Immature natural killer cell (primary cell): ENCODE measurements at places on chromosomes 2 and 18.

- DNase-seq, result no peak
These were observed 98.1 kb downstream of the PARD3B start for GRCh38 chr2:204643326-204643725.

DNA sequence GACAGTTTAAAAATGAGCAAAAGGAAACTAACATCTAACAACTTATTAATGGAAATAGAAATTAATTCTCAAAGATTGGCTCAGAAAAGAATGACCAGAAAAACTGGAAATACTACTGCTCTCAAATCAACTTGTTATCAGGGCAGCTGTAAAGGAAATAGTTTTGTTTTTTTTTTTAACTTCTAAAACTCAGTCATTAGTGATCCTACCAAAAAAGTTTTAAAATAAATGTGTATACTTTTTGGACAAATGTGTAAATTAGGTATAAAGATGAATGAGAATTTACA is 52.1 kb upstream of the PEX13 start:
- no peak for DNase-seq

DNA sequence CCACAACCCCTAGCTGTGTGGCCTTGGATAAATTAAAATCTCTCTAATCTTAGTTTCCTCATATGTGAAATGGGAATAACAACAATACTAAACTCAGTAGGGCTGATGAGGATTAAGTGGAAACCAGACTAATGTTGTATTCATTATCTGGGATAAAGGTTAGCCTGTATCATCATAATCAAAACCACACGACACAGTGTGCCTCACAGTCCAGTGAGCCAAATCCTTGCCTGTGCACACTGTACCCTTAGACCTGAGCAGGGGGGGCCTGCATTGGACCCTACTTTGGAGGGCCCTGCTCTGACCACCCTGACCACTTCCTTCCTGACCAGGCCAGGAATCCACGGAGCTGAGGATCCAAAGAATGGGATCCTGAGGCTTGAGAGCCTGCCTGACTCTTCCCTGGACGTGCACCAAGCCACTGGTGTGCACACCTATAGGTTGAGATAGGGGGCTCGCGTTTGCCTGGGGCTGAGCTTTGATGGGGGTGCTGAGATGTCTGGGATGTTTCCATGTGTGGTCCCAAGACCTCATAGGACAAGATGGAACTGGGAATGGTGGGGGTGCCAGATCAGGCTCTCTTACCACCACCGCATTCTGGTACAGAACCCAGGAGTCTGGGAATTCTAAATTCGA is 69.7 kb downstream of the TGOLN2 start:
- DNase-seq, result no peak

DNA sequence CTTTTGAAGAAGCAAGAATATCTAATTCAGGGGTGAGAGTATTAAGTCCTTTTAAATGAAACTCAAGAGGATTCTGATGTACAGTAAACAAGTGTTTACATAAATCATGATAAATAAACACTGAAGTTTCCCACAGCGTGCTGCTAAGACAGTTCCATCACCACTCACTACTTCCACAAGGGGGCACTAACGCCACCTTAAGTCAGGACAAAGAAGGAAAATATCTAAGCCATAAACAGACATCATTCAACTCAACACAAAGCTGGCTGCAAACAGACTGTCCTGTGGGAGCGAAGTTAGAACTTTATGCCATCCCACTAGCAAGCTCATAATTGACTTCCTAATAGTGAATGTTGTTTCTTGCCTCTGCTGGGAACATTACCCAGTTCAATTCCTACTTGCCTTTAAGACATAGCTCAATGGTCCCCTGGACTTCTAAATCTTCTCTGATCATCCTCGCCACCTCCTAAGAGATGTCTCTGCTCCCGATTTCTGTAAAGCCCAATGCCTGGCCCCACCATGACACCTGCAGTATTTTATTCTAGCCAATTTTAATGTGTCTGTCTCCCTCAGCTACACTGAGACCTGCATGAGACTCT is 36.5 kb downstream of the MRPL44 start:
- peak; percentile 53 for DNase-seq

- no peak for DNase-seq
These were observed 61.6 kb downstream of the MYT1L start for GRCh38 chr2:2269426-2269825.

DNA sequence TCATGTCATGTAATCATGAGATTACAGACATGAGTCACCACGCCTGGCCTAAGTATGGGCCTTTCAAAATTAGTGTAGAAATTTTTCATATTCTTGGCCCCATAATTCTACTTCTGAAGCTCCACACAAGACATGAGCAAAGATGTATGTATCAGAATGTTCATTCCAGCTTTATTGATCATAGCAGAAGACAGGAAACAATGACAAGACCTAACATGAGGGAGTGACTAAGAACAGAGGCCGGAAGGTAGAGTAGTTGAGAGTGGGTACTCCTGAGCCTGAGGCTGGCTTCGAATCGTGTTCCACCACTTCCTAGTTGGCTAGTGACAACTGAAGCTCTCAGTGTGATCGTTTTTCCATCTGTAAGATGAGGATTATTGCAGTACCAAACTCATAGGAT is 89.3 kb downstream of the ARMC9 start:
- DNase-seq, result no peak

DNA sequence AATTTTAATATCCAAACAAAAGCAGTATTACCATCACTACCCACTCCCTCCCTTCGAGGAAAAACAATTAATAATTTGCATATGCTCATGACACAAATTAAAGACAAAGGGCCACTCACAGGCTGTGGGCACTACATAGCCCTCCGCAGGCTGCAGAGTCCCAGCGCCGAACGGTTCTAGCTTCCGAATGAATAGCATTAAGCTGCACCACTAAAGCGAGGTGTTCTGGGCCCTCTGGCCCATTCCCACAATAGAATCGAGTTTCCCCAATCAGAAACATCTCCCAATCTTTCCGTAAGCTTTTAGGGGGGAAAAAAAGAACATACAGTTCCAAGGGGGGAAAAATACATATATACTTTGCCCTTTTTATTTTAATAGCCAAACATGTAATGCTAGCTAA is 14.5 kb upstream of the SIX3 start:
- no peak for DNase-seq

DNA sequence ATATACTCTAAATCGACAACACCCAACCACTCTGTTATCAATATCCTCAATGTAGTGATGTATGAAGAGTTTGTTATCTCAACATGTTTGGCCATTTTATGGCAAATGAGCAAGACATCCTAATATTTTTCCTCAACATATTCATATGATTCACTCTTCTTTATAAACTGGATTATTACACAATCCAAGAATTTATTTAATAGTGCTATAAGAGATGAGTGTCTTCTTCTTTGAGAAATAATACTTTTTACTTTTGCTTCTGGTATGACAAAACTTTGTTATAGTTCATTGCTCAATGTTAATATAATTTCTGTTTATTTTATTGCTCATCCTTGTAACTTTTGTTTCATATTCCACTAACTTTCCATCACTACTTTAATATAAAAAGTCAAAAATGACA is 44.3 kb downstream of the SCN9A start:
- DNase-seq, result no peak

GRCh38 chr2:208781166-208781565 is 374.6 kb downstream of the PTH2R start:
- DNase-seq, result no peak

DNA sequence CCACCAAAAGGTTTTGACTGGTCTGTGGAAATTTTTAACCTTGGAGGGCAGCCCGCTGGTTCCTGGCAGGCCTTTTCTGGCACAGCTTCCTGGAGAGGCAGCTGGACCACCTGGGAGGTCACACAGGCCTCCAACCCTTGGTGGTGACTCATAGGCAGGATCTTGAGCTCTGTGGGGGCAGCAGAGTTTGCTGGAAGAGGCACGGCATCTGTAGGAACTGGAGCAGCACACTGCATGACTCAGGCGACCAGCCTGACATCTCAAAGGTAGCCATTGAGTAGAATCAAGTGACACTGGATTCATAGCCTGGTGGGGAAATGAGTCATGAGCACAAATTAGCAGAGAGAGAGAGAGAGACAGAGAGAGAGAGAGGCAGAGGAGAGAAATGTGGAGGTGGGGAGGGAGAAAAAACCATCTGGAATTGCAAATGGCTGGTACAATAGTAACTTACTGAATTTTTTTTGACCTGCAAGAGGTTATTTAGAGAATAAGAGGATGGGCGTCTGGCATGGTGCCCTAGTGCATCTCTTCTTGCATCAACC is 57.4 kb downstream of the TRPM8 start:
- no peak for DNase-seq

DNA sequence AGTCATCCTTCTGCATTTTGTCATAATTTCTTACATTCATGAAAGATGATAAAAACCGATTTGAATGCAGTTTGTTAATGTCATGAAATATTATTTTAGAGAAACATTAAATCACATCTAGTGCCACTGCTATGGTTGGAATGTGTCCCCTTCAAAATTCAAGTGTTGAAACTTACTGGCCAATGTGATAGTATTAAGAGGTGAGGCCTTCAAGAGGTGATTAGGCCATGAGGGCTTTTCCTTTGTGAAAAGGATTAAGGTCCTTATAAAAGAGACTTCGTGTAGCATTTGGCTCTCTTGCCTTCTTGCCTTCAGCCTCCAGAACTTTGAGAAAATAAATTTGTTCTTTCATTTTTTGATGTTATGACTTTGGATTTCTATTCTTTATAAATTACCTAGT is 117.2 kb downstream of the RGPD3 start:
- DNase-seq, result no peak

GRCh38 chr2:128445523-128445900 is 126.8 kb upstream of the HS6ST1 start:
- DNase-seq, result no peak

DNA sequence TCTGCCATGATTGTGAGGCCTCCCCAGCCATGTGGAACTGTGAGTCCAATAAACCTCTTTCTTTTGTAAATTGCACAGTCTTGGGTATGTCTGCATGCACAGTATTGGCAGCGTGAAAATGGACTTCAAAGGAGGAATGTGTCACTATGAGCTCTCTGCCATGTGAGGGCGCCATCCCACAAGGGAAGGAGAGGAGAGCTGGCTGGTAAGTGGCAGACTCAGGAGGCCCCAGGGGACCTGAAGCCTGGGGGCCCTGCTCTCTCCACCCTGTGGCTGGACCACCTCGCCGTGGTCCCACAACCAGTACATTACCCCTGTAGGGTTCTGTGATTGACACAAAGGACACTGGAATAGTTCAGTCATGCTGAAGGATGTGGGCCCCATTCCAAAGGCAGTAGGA is 122.1 kb downstream of the RPIA start:
- no peak for DNase-seq

DNA sequence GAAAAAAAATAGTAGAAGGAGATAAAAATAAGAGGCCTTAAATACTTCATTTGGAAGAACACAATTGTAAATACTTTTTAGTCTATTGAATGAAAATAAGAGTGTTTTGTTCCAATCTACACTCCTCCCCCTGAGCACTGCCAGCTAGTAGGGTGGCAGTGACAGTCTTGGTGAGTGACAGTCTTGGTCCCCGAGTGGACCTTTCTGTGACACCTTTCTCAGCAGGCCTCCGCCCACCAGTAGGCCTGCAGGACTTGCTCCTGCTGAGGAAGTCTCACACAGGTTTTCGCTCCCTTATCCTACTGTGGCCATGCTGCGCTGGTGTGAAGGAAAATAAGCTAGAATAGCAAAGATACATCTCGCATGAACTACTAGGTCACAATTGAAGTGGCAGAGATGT is 666.8 kb downstream of the NR4A2 start:
- DNase-seq, result no peak

GRCh38 chr18:74381621-74382295 is 66.1 kb downstream of the C18orf63 start:
- no peak for DNase-seq

- no peak for DNase-seq
These were observed 60.3 kb downstream of the RFTN2 start for GRCh38 chr2:197615016-197615652.

- no peak for DNase-seq
These were observed 658.4 kb upstream of the FSHR start for GRCh38 chr2:49812730-49813129.

GRCh38 chr2:128563348-128563687 is 244.7 kb upstream of the HS6ST1 start:
- DNase-seq, result no peak

GRCh38 chr2:151395509-151396374 is 14.0 kb upstream of the RIF1 start:
- DNase-seq, result no peak

DNA sequence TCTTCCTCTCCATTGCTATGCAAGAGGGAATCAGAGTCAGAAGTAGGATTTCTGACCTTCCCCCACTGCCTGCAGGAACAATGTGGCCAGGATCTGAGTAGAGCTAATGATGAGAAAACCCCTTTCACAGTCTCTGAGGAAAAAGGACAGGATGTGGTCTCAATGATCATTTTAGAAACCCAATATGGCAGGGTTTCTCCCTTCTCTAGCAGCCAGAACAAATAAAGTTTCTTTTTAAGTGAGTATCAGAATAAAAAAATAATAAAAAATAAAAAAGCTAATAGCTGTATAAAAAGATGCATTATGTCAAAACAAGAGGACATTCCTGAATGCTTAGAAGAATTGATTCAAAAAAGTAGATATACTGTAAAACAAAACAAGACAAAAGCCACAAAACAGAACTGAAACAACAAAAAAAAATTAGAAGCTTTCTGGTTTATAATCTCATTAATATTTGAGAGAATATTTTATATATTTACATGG is 1124.9 kb upstream of the ZEB2 start:
- no peak for DNase-seq

GRCh38 chr2:125512313-125512712 is 1143.6 kb upstream of the GYPC start:
- no peak for DNase-seq
